Fibroblast of skin of left quadriceps (primary cell): ENCODE measurements at places on chromosomes 3 and 15.

GRCh38 chr3:63631670-63632069, 20.8 kb upstream of the SNTN start:
- DNase-seq = no peak

DNA sequence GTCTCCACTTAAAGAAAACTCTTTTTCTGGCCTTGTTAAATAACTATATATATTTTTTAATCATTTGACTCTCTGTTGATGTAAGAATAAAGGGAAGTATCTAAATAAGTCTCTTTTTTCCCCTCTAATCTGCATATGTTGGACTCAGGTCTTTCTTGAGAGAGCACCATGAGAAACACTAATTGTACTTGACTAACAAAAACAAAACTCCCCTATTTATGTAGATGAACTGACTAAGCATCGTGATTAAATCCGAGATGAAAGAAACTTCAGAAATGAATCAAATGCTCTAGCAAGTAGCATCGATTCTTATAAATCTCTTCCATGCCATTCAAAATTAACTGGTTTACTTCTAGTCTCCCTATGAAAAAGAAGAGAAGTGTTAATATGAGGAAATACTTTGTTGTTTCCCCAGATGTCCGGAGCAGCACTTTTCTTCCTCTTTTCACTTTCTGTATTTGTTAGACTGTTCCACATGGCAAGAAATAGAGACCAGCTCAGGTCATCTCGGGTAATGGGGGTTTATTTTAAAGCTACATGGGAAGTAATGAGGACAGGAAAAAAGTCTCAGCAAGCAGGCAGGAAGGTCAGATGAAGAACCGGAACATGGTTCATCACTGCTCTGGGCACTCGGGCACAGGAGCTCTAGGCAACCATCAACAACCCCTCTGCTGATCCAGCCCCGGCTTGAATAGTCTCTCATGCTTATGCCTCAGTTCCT, 288.3 kb downstream of the CNTN6 start:
- DNase-seq = no peak

- DNase-seq = no peak
Measured at GRCh38 chr3:189167027-189167766, 4.6 kb upstream of the TPRG1 start.

DNA sequence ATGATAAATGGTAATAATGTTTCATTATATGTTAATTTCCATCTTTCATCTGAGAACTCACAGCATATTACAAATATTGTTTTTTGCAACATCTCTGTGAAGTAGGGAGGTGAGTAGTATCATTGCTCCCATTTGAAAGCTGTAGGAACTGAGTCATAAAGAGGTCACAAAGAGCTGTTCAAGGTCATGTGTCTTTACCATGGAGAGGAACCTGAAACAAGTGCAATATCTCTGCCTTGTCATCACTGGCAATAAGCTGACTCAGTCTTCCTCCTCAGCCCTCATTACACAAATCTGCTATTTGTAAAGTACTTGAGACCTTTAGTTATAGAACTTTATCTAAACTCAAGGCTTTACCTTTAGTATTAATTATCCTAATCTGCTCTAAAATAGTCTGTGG, 4.4 kb upstream of the ATP13A4 start:
- no peak for DNase-seq

DNA sequence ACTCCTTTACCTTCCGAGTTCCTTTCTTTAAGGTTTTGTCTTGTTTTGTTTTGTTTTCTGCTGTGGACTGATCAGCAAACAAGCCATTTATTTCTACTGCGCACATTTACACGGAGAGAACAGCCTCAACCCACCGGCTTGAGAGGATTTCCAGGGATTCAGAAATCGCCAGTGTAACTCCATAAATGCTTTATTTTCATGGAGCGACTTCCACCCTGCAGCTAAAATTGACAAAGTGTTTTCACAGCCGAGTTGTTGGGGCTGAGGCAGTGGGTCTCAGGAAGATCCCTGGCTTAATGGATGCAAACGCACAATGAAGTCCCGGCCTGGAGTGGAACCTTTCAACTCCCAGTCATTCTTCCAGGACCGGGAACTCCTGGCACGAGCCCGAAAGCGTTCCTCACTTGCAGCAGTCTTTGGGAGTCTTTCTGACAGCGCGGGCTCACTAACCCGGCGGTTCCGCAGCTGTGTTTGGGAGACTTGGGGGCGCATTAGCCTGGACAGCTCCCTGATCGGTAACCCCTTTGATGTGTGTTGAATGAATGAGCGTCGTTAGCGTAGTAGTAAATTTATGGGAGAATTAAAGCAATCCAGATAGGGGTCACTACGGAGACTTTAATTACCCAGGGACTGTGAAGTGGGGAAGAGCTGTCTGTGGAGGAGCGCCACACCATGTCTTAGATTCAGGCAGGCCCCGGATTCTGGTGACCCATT, 785 bp upstream of the MYRIP start:
- DNase-seq = no peak

DNA sequence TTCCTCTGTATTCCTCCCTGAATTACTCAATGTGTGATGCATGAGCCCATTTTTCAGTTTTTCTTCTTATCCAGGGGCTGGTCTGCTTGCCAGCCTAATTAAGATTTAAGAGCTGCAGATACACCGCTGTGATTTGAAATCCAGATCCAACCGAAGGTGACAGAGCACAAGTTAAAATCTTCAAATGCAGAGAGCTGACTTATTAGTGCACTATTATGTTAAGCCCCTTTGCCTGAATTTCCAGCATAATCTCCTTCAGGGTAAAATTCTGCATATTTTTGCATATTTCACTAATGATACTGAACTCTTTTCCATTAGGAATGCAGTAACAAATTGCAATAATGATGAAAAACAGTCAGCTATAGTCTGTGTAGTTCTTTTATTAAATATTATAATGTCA, 583.6 kb downstream of the ROBO2 start:
- no peak for DNase-seq

DNA sequence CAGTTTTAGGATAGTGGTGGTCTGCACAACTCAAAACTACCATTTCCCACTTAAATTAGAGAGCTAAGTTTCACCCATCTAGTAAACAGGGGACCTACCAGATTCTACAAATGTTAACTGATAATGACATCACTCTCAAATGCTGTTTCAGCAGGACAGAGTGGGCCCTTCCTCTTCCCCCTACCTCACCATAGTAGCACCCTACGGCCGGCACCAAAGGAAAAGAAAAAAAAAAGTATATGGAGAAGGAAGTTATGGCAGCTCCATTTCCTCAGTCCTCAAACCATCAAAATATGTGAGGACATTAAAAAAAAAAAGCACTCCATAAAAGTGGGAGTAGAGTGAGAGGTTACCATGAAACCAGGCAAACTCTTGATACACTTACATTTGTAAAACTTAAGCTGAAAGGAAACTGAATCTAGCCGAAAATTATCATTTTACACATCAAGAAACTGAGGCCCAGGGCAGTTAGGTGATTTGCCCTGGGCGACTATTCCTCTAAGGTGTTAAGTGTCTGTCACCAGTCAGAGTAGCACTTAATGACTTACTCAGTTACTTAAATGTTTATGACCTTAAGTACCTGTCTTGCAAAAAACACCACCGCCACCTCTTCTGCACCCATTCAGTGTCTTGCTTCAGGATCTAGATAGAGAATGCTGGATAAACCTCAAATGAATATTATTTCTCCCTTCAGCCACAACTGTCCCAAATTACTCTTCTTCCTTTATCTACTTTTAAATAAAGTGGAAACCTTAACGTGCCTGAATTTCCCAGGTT, 2.7 kb downstream of the MSL2 start:
- DNase-seq = no peak

GRCh38 chr3:176428552-176428951, 768.7 kb downstream of the TBL1XR1 start:
- DNase-seq = no peak

GRCh38 chr15:25171111-25171811, 216.5 kb downstream of the SNRPN start:
- no peak for DNase-seq

DNA sequence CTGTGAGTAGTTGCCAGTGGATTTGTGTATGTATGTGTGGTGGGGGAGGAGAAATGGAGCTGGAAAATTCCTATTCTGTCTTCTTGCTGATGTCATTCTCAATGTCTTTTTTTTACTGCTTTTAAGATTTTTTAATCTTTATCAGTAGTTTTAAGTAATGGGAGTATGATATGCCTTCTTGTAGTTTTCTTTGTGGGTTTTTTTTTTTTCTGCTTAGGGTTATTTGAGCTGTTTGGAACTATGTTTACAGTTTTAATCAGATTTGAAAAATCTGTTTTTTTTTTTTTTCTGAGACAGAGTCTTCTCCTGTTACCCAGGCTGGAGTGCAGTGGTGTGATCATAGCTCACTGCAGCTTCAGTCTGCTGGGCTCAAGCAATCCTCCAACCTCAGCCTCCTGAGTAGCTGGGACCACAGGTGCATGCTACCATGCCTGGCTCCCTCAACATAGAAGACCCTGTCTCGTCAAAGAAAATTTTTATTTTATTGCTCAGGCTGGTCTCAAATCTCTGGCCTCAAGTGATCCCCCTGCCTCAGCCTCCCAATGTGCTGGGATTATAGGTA, 37.1 kb downstream of the RPL39L start:
- no peak for DNase-seq

- DNase-seq = no peak
Measured at GRCh38 chr3:185734725-185735096, 90.1 kb downstream of the IGF2BP2 start.

GRCh38 chr15:86375733-86376280, 296.1 kb downstream of the AGBL1 start:
- DNase-seq = no peak

DNA sequence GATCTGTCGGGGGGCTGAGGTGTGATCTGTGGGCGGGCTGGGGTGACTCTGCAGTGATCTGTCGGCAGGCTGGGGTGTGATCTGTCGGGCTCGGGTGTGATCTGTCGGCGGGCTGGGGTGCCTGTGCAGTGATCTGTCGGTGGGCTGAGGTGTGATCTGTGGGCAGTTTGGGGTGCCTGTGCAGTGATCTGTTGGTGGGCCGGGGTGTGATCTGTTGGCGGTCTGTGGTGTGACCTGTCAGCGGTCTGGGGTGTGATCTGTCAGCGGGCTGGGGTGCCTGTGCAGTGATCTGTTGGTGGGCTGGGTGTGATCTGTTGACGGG, 205.1 kb downstream of the XXYLT1 start:
- no peak for DNase-seq

- peak; percentile 69 for DNase-seq
Measured at GRCh38 chr3:87088993-87089841, 98.3 kb upstream of the VGLL3 start.

DNA sequence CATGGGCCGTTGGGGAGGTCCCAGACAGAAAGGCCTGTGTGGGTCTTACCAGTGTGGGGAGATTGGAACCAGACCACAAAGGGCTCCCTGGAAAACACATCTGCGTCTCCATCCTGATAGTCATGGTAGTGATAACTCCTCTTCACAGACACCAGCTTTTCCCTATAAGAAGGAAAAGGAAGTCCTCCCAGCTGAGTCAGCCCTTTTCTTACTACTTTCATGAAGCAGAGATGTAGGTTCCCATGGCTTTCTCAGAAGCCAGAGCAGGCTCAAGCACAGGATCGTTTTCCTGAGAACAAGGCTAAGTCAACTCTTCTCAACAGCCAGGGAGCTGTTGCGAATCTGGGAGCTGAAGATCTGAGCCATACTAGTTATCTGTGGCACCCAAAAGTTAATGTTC, 6.1 kb downstream of the DNASE1L3 start:
- no peak for DNase-seq

DNA sequence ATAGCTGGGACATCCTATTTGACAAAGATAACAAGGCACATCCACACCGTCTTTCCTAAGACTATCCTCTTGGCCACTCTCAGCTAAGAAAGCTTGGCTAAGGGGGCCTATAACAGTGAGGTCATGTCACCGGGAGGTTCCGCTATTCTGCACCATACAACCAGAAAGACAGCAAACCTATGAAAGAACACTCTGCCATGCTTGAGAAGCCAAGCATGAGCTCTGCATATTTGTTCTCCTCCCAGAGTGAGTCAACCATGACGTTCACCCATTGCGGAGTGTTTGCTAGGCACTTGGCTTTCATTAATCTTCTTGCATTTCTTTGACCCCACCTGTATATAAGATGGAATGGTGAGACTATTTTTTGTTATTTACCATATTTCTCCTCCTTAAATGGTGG, 141.2 kb downstream of the GMNC start:
- no peak for DNase-seq

DNA sequence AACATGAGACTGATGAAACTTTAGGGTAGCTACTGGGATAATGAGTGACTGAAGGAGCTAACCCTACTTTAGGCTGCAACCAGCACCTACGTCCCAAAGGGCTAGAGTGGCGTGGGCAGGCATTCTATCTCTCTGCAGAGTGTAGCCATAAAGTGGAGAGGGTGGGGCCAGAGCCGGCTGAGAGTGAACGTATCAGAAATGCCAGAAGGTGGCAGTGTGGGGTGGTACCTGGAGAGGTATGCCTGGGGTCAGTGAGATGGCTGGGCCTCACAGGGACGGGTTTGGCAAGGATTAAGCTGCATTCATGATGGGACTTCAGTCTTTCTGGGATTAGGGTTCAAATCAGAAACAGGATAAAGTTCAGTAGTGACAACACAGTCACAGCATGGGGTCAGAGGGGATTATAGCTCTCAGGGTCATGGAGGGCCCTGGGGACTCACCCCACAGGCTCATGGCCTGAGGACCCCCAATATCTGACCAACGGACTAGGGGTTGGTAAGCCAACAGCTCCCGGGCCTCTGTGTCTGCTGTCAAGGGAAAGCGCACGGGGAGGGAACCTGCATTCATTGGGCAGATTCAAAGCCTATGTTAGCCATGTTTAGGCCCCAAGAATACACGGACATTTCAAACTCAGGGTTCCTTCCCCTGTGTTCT, 86.5 kb upstream of the FOXB1 start:
- no peak for DNase-seq

DNA sequence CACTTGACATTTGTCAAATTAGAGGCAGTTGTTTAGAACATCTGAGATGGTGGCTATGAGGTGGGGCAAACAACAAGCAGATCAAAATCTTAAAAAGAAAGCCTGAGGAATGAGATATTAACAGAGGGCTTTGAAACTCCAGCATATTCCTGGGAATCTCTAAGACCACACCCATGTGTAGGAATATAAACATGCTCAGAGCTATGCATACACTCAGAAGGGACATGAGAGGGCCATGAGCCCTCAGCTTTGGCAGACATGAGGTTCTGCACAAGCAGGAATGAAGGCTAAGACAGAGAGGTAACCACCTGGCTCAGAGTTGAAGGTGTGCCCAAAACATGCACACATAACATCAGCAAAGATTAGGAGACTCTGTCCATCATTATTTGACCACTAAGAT, 37.9 kb downstream of the ATP10A start:
- DNase-seq = no peak

DNA sequence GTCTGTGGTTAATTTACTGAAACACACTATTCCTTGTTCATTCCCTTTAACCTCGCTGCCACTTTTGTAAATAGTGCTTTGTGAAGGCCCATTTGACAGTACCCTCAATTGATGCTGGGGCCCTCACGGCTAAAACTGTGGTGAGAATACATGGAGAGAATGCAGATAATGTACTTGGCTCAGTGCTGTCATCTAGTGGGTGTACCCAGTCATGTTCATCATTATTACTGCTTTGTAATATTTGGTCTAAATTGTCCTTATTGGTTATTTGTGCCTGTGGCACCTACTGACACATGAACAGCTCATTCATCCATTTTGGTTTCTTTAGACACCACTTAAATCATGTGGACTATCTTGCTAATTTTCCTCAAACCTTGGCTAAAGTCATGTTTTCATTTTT, 543.6 kb downstream of the EDEM1 start:
- DNase-seq = no peak

- DNase-seq = no peak
Measured at GRCh38 chr3:128001576-128001975, 50.7 kb upstream of the SEC61A1 start.

- DNase-seq = no peak
Measured at GRCh38 chr3:141729240-141729639, 8.9 kb upstream of the RNF7 start.

GRCh38 chr3:153169793-153170383, 7.9 kb downstream of the RAP2B start:
- DNase-seq = no peak
